ENCODE measurements at places on chromosomes 6 and 20.
A peak's percentile ranks its signal among the peaks of the same experiment; 100 is the strongest.

- DNase-seq = no peak
Measured at GRCh38 chr6:44868910-44869309, 459.2 kb upstream of the RUNX2 start.

GRCh38 chr6:93017213-93017612 lies 402.1 kb downstream of the EPHA7 start:
- DNase-seq = no peak

DNA sequence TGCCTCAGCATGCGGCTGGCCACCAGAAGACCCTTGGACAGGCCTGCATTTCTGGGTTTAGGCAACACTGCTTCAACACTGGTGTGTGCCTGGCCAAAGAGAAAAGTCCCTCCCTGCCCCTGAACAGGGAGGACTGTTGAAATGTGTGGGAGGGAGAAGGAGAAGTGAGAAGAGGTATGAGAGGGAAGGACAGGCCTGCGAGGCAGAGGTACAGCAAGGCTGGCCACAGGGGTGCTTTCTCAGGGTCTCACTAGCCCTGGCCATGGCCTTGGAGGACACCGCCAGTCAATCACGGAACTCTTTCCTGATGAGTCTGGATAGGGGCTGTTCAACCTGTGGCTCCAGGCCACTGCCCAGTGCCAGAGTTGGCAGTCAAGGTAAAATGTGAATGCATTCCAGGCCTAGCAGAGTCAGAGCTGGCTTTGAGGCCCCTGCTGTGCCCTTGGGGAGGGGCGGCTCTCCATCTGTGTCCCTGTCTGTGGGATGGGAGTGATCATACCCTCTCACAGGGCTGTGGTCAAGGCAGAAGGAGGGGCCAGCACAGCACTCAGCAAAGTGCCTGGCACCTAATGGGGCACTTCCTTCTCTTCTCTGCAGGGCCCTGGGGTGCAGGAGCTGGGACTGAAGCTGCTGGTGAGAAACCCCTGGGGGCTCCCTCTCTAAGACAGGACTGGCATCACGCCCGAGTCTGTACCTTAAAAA lies 43.2 kb upstream of the CDH22 start:
- no peak for DNase-seq

DNA sequence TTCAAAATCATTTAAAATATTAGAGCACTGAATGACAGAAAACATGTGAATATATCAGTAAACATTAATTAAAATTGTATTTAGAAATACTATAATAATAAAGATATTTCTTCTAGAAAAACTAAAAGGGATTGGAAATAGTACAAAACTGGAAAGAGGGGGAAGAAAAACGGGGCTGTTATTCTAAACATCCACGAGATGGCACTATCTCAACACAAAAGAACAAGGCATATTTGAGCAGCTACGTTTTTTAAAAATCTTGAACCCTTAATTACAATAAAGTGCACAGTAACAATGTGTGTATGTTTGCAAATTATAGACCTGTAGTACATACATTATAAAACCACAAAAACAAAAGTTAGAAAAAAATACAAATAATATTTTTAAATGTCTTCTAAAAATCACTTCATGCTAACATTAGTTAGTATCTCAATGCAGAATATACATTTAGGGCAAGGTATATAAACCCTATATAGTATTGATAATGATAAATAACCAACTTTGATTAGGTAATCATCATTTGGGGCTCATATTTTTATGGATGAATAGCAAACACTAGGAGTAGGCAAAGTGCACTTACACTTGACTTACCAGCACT lies 42.5 kb upstream of the PNISR start:
- no peak for DNase-seq

GRCh38 chr6:89997456-89998445 lies 103.5 kb downstream of the GJA10 start:
- no peak for DNase-seq

- no peak for DNase-seq
Measured at GRCh38 chr6:20605061-20605460, 70.8 kb downstream of the CDKAL1 start.

DNA sequence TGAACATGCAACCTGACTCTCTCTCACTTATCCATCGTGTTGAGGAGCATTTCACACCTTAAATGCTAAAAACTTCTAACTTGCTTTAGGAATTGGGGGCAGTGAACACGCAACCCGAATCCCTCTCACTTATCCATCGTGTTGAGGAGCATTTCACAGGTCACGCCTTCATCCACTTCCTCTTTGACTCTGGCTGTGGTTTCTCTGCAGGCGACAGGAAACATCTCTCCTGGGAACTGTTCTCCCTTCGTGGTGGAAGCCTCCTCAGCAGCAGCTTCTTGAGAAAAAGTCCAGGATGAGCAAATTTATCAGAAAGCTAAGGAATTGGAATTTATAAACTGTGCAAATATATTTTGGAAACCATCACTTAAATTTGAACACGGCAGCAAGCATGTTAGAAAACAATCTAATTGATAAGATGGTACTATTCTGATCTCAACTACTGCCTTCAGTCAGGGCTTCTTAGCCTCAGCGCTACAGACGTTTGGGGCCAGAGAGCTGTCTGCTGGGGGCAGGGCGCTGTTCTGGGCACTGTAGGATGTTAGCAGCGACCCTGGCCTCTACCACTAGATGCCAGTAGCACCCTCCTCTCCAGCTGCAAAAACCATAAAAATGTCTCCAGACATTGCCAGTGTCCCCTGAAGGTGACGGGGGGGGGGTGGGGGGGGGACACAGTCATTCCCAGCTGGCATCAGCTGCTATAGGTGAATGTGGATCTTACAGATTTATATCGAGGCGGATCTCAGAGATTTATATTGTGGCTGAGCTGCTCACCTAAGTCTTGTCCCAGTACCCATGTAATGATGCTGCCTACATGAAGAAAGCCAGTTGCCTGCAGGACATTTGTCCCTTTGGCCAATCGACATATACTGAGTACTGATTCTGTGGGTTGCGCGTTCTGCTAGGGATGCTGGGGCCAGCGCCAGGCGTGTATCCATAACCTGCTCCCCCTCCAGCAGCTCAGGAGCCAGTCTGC lies 26.2 kb downstream of the CTCFL start:
- peak; percentile 20 for DNase-seq

GRCh38 chr20:2578475-2579192 lies 42.3 kb downstream of the TMC2 start:
- DNase-seq = no peak

DNA sequence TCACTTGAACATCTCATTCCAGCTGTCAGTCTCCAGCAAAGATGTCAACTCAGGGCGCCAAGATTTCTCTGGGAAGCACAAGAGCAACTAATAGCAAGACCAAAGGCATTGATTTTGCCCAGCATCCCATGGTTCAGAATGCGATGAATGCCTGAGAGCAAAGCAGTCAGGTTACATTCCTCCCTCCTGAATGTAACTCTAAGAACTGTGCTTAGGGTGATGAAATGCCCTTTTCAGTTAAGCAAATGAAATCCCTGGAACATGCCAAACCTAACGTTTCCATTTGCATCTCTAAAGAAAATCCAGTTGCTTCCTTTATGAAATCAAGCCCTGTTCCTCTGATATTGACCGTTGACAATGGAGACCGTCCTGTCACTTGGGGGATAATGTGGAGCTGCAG lies 224.0 kb upstream of the PLN start:
- DNase-seq = no peak

DNA sequence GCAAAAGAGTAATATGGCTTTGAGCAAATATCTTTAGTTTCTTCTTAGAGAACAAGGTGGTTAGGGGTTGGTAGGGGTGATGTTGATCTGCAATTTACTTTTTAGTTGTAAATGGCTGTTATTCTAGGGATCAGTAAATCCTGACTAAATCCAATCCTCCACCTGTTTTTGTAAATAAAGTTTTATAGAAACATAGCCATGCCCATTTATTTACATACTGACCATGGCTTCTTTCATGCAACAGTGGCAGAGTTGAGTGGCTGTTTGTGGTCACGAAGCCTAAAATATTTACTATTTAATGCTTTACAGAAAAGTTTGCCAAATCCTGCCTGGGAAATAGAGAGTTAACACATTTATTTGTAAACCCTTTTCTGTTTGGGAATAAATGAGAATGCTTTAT lies 14.7 kb downstream of the HIVEP1 start:
- DNase-seq = no peak

DNA sequence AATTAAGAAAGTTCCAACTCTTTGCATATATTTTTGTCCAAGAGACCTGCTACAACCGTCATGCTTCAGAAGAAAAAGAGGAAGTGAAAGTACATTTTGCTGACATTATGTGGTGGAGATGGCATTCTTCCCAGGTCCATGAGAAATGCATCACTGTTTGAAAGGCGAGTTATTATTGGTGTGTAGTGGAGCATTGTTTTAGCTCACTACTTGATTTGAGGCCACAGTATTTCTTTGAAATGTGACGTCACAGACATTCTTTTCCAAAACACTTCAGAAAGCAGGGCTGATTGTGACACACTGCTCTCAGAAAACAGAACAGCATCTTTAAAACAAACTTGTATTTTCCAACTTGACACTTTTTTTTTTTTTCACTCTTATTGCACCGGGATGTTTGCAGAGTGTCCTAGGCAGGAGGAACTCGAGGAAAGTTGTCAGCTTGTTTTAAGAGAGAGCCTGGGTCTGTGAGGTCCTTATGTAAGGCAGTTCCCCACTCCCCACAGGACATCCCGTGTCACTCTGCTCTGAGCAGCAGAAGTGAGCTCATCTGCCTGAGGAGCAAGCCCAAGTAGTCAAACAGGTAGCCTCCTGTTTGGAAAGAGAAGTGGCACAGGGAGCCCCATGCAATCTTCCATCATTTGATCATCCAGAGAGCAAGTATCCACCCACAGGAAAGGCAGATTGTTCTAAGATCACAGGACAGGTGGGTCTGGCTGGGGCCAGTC lies 1.1 kb downstream of the SPTLC3 start:
- DNase-seq = no peak

DNA sequence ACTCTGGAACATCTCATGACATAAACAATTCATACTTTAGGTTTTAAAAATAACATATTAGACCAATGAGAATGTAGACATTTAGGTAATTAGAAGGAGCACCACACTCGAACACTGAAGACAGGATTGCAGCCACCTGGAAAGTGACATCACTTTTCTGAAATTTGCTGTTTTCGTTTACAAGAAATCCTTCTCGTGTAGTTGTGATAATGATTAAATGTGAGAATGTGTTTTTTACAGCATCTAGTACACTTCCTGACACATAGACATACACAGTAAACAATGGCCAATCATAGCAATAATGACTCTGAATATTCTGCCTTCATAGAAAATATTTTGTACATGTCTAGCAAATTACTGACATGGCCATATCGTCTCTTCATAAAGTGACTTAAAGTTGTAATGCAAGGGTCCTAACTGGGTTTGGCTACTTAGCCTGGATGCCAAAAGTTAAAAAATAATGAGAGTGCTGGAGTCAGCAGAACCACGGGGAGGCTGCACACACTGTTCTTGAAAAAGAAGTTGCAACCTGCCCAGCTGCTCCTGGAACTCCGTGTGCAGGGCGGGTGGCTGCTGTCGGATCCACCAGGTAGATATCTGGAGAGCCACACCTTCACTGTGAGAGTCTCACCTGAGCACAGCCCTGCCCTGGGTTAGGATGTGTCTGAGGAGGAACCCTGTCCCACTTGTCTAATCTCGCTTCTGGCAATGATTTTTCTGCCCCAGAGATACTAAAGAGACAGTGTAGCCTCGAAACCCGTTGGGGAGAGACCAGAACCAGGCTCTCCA lies 212.9 kb downstream of the QKI start:
- no peak for DNase-seq

DNA sequence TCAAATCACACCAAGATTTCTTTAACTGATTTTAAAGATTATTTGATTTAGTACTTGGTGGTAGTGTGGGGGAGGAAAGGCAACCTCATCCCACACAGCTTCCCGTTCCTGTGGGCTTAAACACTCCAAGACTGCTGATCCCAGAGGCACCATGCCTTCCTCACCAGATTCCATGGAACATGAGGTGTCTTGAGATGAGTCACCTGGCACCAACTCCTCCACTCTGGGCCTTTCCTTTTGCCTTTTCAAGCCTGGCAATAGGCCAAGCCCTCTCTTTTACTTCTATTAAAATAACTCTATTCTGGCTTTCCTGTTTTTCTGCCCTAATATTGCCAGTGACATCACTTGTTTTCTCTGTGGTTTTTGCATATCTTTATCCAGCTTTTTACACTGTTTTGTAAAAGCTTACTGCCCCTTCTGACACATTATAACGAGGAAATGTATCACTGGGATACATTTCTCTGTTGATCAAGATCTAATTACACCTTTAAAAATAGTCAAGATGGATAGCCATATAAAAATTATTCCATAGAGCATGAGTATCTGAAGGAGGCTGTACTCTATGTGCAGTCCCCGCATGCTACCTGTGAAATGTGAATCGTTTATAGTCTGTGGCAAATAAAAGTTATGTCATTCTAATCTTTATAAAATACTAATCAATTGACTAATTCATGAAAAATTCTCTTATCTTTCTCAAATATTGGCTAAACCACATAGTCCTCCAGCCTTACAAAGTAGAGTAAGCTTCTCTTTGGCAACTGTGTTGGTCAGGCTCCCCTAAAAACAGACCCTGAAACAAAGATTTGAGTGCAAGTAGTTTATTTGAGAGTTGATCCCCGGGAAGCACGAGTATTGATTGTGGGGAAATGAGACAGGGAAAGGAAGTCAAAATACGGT lies 257.8 kb upstream of the KCNQ5 start:
- DNase-seq = no peak

DNA sequence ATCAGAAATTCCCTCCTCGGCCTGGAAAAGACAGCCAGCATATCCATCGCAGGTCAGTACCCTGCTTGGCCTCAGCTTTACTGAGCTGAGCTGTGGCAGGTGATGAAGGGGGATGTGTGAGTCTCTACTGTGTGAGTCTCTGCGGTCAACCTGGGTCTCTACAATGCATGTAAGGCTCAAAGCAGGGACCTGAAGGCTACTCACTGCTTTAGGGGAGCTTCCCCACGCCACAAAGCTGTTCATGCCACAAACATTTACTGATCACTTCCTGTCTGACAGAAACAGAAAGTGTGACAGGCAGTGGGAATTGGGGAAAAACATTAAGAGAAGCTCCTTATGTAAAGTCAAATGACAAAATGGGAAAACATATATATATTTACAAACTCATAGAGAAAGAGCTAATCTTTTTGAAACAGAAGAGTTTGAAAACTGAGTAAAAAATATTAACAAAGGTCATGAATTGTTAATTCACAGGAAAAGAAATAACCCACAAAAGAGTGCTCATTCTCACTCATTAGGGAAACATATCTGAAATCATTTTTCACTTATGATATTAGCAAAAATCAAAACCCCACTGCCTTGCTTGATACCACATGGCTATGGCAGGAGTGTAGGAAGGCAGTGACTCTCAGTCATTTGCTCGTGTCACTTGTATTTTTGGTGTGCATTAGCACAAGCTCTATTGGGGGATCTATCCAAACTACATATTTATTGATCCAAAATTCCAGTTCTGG lies 5.8 kb downstream of the BTN3A3 start:
- no peak for DNase-seq

DNA sequence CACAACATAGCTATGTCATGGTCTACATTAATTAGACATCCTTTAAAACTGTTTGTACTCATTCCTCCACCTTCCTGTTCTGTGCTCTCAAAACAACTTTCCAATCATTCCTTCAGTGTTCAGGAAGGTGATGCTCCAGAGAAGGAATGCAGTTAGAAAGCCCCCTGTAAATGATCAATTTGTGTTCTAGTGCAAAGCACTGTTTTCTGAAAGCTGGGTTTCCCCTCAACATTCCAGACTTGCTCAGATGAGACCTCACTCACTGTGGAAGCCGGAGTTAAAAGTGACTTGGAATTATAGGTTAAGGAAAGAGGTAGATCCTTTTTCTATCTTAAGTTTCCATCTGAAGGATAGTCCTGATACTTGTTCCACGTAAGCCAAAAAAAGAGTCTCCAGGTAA lies 95.9 kb downstream of the BMP2 start:
- DNase-seq = no peak

Data from nucleus accumbens (tissue), 56 donors.